ENCODE measurements at places on chromosomes 2 and 18. TPM values are rescaled to one million over a fixed set of nuclear protein-coding genes. Genes with fewer than 3 reads are reported as not detected.

Gene TNFRSF11A
- total RNA-seq, result 5.7 TPM

Gene FBXO48
- total RNA-seq, result 2.3 TPM

Gene AMER3
- total RNA-seq, result not detected

Gene NOL4
- not detected for total RNA-seq

DNA sequence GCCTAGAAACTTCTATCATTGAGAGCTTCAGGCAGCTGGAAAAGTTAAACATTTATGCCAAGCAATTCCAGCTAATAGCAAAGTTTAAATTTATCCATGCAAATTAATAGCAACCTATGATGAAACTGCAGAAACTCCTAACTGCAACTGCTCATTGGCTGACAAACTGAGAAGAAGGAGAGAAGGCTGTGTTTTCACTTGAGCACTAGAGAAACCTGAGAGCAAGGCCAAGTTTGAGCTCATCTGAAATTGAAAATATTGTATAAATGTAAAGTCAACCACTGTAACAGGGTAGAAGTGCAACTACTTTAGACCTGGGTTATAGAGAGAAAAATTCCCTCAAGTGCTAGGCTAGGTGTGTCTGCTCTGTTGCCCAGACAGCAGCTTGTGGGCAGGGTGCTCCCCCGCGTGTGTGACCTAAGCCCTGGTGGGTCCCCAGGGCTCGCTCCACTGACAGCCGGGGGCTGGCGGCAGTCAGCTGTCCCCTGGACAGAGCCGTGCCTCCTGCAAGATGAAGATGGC, 50.2 kb downstream of the CABYR start:
- H3K27ac ChIP-seq, result no peak overlapping the region
- H3K4me1 ChIP-seq, result no peaks in the 10 kb centered on the region
- no peaks in the 10 kb centered on the region for H3K36me3 ChIP-seq
- no peak overlapping the region for H3K4me3 ChIP-seq
- DNase-seq, result no peak
- H3K27me3 ChIP-seq, result peaks cover 4% of the 10 kb centered on the region

DNA sequence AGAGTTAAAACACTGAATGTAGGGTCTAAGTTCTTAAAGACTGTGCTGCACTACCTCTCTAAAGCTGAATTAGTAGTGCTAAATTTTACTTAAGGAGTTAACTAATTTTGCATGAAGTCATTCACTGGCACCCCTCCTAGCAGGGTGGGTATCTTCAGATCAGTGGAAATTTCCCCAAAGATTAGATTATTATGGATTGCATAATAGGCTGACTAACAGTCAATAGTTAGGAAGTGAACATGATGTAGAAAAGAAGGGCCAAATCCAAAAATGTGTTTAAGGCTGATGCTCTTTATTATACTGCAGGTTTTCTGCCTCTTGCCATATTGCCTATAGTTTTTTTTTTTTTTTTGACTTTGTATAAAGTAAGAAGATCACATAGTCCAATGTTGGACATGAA, 5.2 kb downstream of the ZNF638 start:
- H3K4me1 ChIP-seq, result peaks cover 63% of the 10 kb centered on the region
- DNase-seq, result no peak
- H3K27me3 ChIP-seq, result no peaks in the 10 kb centered on the region
- H3K4me3 ChIP-seq, result no peak overlapping the region
- H3K36me3 ChIP-seq, result peaks cover 12% of the 10 kb centered on the region

- DNase-seq, result no peak
- H3K36me3 ChIP-seq, result no peaks in the 10 kb centered on the region
- peaks cover 43% of the 10 kb centered on the region for H3K4me1 ChIP-seq
- no peak overlapping the region for H3K27ac ChIP-seq
- peaks cover 18% of the 10 kb centered on the region for H3K27me3 ChIP-seq
These were observed 8.8 kb downstream of the GPR55 start for GRCh38 chr2:230916218-230916617.

GRCh38 chr2:69226903-69227302, 160.1 kb downstream of the GFPT1 start:
- no peaks in the 10 kb centered on the region for H3K36me3 ChIP-seq
- H3K4me1 ChIP-seq, result no peaks in the 10 kb centered on the region

DNA sequence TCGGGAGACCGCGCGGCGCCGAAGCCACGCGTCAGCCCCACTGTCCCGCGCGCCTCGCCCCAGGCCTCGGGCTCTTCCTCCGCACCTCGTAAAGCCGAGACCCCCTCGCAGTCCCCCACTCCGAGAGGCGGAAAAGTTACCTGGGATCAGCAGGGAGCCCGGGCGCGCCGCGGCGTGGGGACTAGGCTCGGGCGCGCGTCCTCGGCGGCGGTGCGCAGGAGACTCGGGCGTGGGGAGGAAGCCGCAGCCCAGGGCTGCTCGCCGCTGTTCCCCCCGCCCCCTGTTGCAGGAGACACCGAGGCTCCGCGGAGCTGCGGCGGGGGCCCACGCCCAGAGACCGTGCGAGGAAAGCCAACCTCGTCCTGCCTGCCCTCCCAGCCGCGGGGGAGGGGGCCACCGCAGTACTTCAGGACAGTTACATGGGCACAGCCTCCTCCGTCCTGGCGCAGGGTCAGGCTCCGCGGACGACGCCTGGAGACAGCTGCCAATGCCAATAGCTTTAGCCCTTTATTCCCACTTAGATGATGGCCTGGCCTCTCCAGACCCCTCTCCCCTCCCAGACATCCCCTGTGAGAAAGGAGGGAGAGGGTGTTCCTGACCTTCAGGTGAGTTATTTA, at the start of gene EPB41L3:
TSS of gene EPB41L3 (minus strand) at position 225 of the 617 bp plus-strand sequence. CDS start 54,814 bp downstream, outside the sequence.
- no peak within 1 kb of the TSS for H3K4me3 ChIP-seq
- no peak for DNase-seq
- H3K27ac ChIP-seq, result no peak within 1 kb of the TSS
- peaks cover 42% of the 10 kb centered on the region for H3K27me3 ChIP-seq
- H3K36me3 ChIP-seq, result no peaks in the 10 kb centered on the region

DNA sequence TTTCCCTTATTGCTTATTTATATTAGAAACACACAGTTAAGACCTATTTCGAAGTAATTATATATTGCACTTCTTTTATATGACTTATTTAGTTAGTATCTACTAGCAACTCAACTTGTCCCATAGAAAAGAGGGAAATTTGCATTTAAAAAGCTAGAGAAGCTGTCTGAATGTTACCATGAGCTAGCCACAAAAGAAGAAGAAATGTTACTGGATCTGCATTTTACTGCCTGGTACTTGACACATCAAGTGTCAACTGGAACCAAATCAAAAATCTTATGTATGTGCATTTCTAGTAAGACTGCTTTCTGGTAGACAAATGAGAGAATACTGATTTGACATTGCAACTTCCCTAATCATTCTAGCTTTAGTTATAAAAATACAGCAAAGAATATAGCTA, 424.6 kb upstream of the VRK2 start:
- no peaks in the 10 kb centered on the region for H3K36me3 ChIP-seq
- no peak overlapping the region for H3K4me3 ChIP-seq
- no peaks in the 10 kb centered on the region for H3K4me1 ChIP-seq
- H3K27ac ChIP-seq, result no peak overlapping the region

DNA sequence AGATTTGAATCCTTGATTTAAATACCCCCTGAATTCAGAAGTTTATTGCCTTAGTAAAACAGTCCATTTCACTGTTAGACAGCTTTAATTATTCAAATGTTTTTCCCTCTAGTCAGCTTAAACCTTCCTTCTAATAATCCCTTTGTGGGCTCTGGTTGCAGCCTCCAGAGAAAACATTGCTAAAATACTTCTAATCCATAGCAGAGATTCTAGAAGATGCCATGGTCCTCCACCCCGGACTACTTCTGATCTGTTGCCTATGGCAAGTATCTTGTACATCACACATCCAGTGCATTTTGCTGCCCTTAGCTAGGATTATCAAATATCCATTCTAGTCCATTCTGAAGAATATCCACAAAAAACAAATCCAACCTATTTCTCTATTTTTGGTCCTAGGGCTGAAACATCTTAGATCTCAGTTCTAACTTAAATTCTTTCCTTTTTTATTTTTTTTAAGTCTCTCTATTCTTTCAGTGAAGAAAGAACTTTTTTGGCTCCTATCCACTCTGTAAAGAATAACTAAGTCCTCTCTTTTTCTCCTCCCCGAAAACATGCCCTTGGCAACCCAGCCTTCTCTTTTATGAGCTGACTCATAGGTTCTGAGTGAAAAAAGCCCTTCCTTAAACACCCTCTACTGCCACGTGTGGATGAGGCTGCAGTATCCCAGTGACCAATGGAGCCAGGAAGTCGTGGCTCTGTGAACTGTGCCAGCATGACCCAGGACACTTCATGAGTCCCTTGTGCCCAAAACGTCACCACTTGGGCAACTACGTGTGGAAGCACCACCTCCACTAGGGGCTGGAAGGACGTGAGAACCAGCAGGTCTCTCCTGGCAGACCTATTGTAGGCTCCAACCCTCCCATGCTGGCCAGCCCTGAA, 349.8 kb downstream of the TNS1 start:
- no peaks in the 10 kb centered on the region for H3K27me3 ChIP-seq
- no peaks in the 10 kb centered on the region for H3K36me3 ChIP-seq
- no peak for DNase-seq

DNA sequence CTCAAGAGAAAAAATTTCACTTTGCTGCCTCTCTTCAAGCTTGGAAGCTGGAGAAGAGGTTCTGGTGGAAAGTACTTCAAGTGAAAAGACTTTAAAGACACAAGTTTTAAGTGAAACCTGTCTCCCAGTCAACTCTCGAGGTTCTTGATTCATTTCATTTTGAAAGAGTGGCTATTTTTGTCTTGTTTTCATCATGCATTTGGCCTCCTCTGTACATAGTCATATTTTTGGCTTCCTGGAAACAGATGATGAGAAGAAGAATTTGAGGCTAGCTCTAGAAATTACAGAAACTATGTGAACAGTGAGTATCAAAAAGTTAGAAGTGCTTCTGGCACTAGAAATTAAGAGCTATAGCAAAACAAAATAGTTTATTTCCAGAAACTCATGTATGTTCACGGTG, 124.8 kb downstream of the DTNA start:
- peak overlapping the region; percentile 14 for H3K27ac ChIP-seq
- H3K36me3 ChIP-seq, result no peaks in the 10 kb centered on the region
- H3K27me3 ChIP-seq, result peaks cover 15% of the 10 kb centered on the region
- H3K4me1 ChIP-seq, result peaks cover 16% of the 10 kb centered on the region
- DNase-seq, result no peak
- H3K4me3 ChIP-seq, result no peak overlapping the region

- H3K4me1 ChIP-seq, result no peaks in the 10 kb centered on the region
- H3K4me3 ChIP-seq, result no peak overlapping the region
- H3K27me3 ChIP-seq, result peaks cover 2% of the 10 kb centered on the region
- H3K27ac ChIP-seq, result no peak overlapping the region
- no peaks in the 10 kb centered on the region for H3K36me3 ChIP-seq
These were observed 435.6 kb upstream of the GYPC start for GRCh38 chr2:126220331-126220730.

DNA sequence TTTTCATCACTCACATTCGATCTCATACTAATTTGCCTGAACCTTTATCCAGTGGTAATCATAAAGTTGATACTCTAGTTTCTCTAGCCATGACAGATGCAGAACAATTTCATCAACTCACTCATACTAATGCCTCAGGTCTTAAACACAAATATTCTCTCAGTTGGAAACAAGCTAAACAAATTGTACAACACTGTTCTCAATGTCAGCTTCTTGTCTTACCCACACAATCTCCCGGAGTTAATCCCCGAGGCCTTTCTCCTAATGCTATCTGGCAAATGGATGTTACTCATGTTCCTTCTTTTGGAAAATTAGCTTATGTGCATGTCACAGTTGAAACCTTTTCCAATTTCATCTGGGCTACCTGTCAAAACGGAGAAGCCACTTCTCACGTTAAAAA, 11.5 kb upstream of the CNOT11 start:
- no peak overlapping the region for H3K27ac ChIP-seq
- H3K27me3 ChIP-seq, result no peaks in the 10 kb centered on the region
- H3K4me3 ChIP-seq, result no peak overlapping the region
- no peaks in the 10 kb centered on the region for H3K36me3 ChIP-seq
- H3K4me1 ChIP-seq, result no peaks in the 10 kb centered on the region

GRCh38 chr2:112660138-112660537, 14.4 kb downstream of the SLC20A1 start:
- DNase-seq, result no peak
- no peaks in the 10 kb centered on the region for H3K27me3 ChIP-seq
- H3K36me3 ChIP-seq, result peaks cover 79% of the 10 kb centered on the region
- peaks cover 54% of the 10 kb centered on the region for H3K4me1 ChIP-seq
- no peak overlapping the region for H3K4me3 ChIP-seq

DNA sequence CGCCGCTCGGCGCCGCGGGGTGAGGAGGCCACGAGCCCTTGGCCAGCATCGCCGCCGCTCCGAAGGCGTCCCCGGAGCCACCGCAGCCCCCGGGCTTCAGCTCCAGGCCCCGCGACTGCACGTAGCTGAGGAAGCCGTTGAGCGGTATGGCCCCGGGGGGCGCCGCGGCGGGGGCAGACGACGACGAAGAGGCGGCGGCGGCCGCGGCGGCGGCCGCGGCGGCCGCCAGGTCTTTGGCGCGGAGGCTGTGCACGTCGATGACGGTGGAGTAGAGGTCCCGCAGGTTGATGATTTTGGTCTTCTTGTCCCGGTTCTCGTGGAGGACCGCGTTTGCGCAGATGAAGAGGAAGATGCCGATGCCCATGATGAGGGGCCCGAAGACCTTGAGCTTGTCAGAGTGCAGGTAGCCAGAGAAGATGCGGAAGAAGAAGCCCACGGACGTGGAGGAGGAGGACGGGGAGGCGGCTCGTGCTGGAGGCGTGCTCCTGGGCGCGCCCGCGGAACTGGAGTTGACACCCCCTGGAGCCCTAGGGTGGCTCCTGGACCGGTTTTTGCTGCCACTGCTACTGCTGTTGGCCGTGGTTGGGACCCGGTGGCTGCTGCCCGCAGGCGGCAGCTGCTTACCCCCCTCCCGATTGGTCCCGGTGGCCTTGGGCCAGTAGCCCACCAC, 4.0 kb downstream of the TMEM200C start:
- no peaks in the 10 kb centered on the region for H3K36me3 ChIP-seq
- peaks cover 57% of the 10 kb centered on the region for H3K27me3 ChIP-seq
- no peak overlapping the region for H3K27ac ChIP-seq
- DNase-seq, result no peak
- peaks cover 9% of the 10 kb centered on the region for H3K4me1 ChIP-seq
- H3K4me3 ChIP-seq, result no peak overlapping the region

DNA sequence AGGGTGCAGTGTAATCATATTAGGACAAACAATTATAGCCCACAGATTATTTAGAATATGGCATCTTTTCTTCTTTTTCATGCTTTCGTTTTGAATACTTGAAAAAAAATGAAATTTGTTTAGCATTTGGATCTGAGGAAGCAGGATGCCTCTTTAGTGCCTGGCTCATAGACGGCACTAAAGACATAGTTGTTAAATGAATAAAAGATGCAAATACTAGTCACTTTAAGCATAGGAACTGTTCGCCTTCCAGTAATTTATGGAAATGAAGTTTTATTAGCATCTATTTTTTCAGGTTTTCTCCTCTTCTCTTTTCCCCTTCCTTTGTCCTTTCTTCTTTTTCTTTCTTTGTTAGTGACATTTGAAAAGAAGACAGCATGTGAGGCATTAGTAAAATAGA, 80.4 kb downstream of the CHST9 start:
- no peaks in the 10 kb centered on the region for H3K36me3 ChIP-seq
- H3K27me3 ChIP-seq, result no peaks in the 10 kb centered on the region
- no peak overlapping the region for H3K4me3 ChIP-seq
- no peaks in the 10 kb centered on the region for H3K4me1 ChIP-seq
- H3K27ac ChIP-seq, result no peak overlapping the region
- no peak for DNase-seq

Data from activated CD4-positive, alpha-beta memory T cell treated with anti-CD3 and anti-CD28 coated beads for 36 hours (primary cell).